Mesothelial cell of epicardium (in vitro differentiated cells): ENCODE measurements at places on chromosomes 12 and 14. TPM values are rescaled to one million over a fixed set of nuclear protein-coding genes. Genes with fewer than 3 reads are reported as not detected.

GRCh38 chr12:110312581-110313360, 31.7 kb downstream of the ATP2A2 start:
- DNase-seq, result no peak

- DNase-seq, result no peak
Measured at GRCh38 chr14:105471297-105471821, 3.3 kb upstream of the CRIP2 start.

- no peak for DNase-seq
Measured at GRCh38 chr14:65439117-65439516, 26.6 kb downstream of the FUT8 start.

GRCh38 chr12:19959353-19959752, 409.0 kb upstream of the PDE3A start:
- no peak for DNase-seq

DNA sequence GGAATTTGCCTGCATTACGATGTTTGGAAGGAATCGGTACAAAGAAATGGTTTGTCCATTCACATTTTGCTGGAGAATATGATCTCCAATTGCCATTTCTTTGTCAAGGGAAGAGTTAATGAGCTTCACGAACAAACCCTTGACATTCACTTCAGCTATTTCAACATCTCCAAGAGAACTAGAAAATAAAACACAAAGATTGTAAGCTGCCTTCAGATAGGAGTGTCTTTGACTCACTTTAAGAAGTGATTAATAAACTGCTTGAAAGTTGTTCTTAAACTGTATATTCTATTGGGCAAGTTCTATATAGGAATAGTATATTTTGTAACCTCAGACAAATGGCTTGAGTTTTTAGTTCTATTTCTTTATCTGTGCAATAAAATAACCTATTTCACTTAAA, 26.3 kb downstream of the LMNTD1 start:
- DNase-seq, result no peak

- no peak for DNase-seq
Measured at GRCh38 chr12:78062786-78063185, 232.1 kb downstream of the NAV3 start.

- DNase-seq, result no peak
Measured at GRCh38 chr12:116489116-116489515, 70.1 kb upstream of the MAP1LC3B2 start.

The MTRFR gene
- total RNA-seq, result 15.3 to 16.6 TPM (median 15.7 TPM) in 3 replicates

The ABCD2 gene
- total RNA-seq, result 0.29 to 0.41 TPM (median 0.34 TPM) in 3 replicates

The BDKRB1 gene
- 10.4 to 12.5 TPM (median 10.9 TPM) in 3 replicates for total RNA-seq

The SERPINA1 gene
- total RNA-seq, result 0.58 to 1.7 TPM (median 1.2 TPM) in 3 replicates

The FICD gene
- 2.8 to 3.6 TPM (median 2.9 TPM) in 3 replicates for total RNA-seq

The CTDSP2 gene
- 210 to 218 TPM (median 216 TPM) in 3 replicates for total RNA-seq

The RAD9B gene
- 0.51 to 0.73 TPM (median 0.54 TPM) in 3 replicates for total RNA-seq
